ENCODE measurements at places on chromosomes 11 and 22. TPM values are rescaled to one million over a fixed set of nuclear protein-coding genes. Genes with fewer than 3 reads are reported as not detected.

GRCh38 chr11:46380340-46381047, 975 bp upstream of the MDK start:
- peak overlapping the region; percentile 66 for H3K4me3 ChIP-seq
- H3K36me3 ChIP-seq, result peaks cover 10% of the 10 kb centered on the region
- H3K4me1 ChIP-seq, result peaks cover 14% of the 10 kb centered on the region

- H3K27ac ChIP-seq, result no peak overlapping the region
- H3K4me1 ChIP-seq, result peaks cover 28% of the 10 kb centered on the region
- H3K36me3 ChIP-seq, result peaks cover 2% of the 10 kb centered on the region
- no peak overlapping the region for H3K4me3 ChIP-seq
Observed at GRCh38 chr11:68825571-68825970, 16.1 kb downstream of the CPT1A start.

GRCh38 chr11:72951193-72951592, 137.0 kb downstream of the ATG16L2 start:
- H3K27me3 ChIP-seq, result no peaks in the 10 kb centered on the region
- no peak overlapping the region for H3K4me3 ChIP-seq
- DNase-seq, result no peak
- no peak overlapping the region for H3K27ac ChIP-seq
- peaks cover 12% of the 10 kb centered on the region for H3K36me3 ChIP-seq

DNA sequence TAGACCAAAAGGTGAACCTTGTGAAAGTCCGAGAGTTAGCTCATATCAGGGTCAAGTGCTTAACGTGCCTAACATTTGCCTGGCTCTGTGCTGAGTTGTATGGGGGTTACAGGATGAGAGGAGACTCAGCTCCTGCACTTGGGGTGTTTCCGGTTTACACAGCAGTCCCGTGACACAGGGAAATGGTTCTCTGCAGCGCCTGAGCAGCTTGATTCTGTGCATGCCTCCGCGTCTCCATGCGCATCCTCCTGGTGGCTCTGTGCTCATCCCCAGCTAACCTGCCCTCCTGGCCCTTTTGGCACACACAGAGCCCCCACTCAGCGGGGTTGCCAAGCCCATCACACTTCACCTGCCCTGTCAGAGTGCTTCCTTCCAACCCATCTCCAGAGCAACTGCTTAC, 238.3 kb upstream of the TBCEL start:
- no peaks in the 10 kb centered on the region for H3K36me3 ChIP-seq
- peaks cover 12% of the 10 kb centered on the region for H3K27me3 ChIP-seq

- no peak for DNase-seq
- H3K4me3 ChIP-seq, result no peak overlapping the region
- H3K27me3 ChIP-seq, result peaks cover 62% of the 10 kb centered on the region
- no peak overlapping the region for H3K27ac ChIP-seq
- no peaks in the 10 kb centered on the region for H3K36me3 ChIP-seq
- peaks cover 2% of the 10 kb centered on the region for H3K4me1 ChIP-seq
Observed at GRCh38 chr11:9065607-9066432, 25.6 kb downstream of the SCUBE2 start.

DNA sequence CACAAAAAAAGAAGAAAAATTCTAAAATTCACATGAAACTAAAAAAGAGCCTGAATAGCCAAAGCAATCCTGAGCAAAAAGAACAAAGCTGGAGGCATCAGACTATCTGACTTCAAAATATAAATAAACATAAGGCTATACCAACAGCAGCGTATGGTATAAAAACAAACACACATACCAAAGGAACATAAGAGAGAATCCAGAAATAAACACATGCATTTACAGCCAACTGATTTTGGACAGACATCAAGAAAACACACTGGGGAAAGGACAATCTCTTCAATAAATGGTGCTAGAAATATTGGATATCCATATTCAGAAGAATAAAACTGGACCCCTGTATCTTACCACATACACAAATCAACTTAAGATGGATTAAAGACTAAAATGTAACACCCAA, 2.8 kb upstream of the MTMR2 start:
- H3K4me3 ChIP-seq, result no peak overlapping the region
- H3K4me1 ChIP-seq, result peaks cover 27% of the 10 kb centered on the region
- no peak overlapping the region for H3K27ac ChIP-seq
- DNase-seq, result no peak
- peaks cover 18% of the 10 kb centered on the region for H3K36me3 ChIP-seq

GRCh38 chr11:8697054-8697453, 14.5 kb downstream of the RPL27A start:
- H3K27ac ChIP-seq, result no peak overlapping the region
- H3K36me3 ChIP-seq, result peaks cover 10% of the 10 kb centered on the region
- no peaks in the 10 kb centered on the region for H3K27me3 ChIP-seq
- no peak overlapping the region for H3K4me3 ChIP-seq
- no peak for DNase-seq

GRCh38 chr11:64058494-64058893, 22.8 kb downstream of the FLRT1 start:
- H3K27ac ChIP-seq, result no peak overlapping the region
- no peak for DNase-seq
- H3K4me1 ChIP-seq, result peaks cover 6% of the 10 kb centered on the region
- peaks cover 16% of the 10 kb centered on the region for H3K27me3 ChIP-seq
- H3K36me3 ChIP-seq, result no peaks in the 10 kb centered on the region

- peak; percentile 60 for DNase-seq
- H3K4me3 ChIP-seq, result peak overlapping the region; percentile 85
- H3K4me1 ChIP-seq, result peaks cover 34% of the 10 kb centered on the region
- no peaks in the 10 kb centered on the region for H3K27me3 ChIP-seq
- peaks cover 2% of the 10 kb centered on the region for H3K36me3 ChIP-seq
- peak overlapping the region; percentile 83 for H3K27ac ChIP-seq
Observed at GRCh38 chr22:31628969-31629708, 32.9 kb downstream of the PISD start.

GRCh38 chr11:122981388-122982264, at the start of gene BSX:
Gene BSX, minus strand, starts transcription at chr11:122981834. Its CDS starts 163 bp downstream, at chr11:122981671.
- peak; percentile 67 for DNase-seq
- peaks cover 40% of the 10 kb centered on the region for H3K4me1 ChIP-seq
- no peak within 1 kb of the TSS for H3K4me3 ChIP-seq

- H3K27ac ChIP-seq, result no peak overlapping the region
- peaks cover 45% of the 10 kb centered on the region for H3K4me1 ChIP-seq
- H3K36me3 ChIP-seq, result peaks cover 1% of the 10 kb centered on the region
- no peak overlapping the region for H3K4me3 ChIP-seq
Observed at GRCh38 chr11:14364322-14364721, 5.3 kb upstream of the RRAS2 start.

- no peak overlapping the region for H3K4me3 ChIP-seq
- H3K36me3 ChIP-seq, result no peaks in the 10 kb centered on the region
- H3K4me1 ChIP-seq, result no peaks in the 10 kb centered on the region
Observed at GRCh38 chr11:70933981-70934583, 318.3 kb downstream of the SHANK2 start.

GRCh38 chr11:16195651-16196050, 160.7 kb downstream of the SOX6 start:
- no peaks in the 10 kb centered on the region for H3K4me1 ChIP-seq
- H3K36me3 ChIP-seq, result no peaks in the 10 kb centered on the region
- H3K27me3 ChIP-seq, result no peaks in the 10 kb centered on the region
- DNase-seq, result no peak

DNA sequence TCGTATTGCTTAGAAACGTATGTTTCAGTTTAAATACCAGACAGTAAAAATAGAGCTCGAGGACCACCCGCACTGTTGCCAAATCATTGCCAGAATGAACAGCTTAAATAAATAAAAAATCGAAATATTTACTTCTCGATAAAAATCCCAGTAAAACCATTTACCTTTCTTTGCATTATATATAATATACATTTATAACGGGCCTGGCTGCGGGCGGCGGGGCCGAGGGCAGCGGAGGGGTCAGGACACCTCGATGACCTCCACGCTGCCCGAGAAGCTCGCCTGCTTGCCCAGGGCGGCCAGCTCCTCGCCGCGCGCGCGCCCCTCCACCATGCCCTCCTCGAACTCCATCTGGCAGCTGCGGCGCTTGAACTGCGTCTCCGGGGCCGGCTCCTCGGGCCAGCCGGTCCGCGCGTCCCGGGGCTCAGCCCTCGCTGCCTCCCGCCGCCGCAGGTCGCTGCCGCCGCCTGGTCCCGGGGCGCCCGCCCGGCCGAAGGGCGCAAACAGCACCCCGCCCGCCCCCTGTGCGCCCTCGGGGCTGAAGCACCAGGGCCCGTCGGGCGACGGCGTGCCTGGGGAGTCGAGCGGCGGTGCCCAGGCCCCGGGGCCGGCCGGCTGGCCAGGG, 15.7 kb downstream of the DUSP8 start:
- no peaks in the 10 kb centered on the region for H3K36me3 ChIP-seq
- no peak for DNase-seq
- no peaks in the 10 kb centered on the region for H3K4me1 ChIP-seq
- no peak overlapping the region for H3K4me3 ChIP-seq
- H3K27ac ChIP-seq, result no peak overlapping the region

DNA sequence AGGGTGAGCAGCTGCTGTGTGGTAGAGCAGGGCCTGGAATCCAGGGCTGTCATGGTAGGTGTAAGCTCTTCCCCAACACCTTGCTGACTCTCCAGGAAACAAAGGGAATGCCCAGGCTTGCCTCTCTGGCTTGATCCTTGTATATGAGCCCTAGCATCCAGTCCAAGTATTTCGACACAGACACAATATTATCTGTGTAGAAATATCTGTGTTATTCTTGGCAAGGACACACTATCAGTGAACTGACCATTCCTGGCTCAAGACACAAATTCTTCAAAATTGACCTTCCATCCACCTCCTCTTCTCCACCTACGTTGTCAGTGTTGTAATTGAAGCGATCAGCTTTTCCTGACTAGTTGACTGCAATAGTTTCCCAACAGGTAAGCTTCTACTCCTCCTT, 312.0 kb upstream of the NARS2 start:
- H3K27me3 ChIP-seq, result no peaks in the 10 kb centered on the region
- no peaks in the 10 kb centered on the region for H3K36me3 ChIP-seq
- DNase-seq, result no peak

- H3K4me3 ChIP-seq, result peak overlapping the region; percentile 63
- H3K36me3 ChIP-seq, result no peaks in the 10 kb centered on the region
- H3K27ac ChIP-seq, result no peak overlapping the region
- peak; percentile 75 for DNase-seq
- H3K27me3 ChIP-seq, result peaks cover 22% of the 10 kb centered on the region
Observed at GRCh38 chr11:17389211-17389956, 925 bp upstream of the KCNJ11 start.

DNA sequence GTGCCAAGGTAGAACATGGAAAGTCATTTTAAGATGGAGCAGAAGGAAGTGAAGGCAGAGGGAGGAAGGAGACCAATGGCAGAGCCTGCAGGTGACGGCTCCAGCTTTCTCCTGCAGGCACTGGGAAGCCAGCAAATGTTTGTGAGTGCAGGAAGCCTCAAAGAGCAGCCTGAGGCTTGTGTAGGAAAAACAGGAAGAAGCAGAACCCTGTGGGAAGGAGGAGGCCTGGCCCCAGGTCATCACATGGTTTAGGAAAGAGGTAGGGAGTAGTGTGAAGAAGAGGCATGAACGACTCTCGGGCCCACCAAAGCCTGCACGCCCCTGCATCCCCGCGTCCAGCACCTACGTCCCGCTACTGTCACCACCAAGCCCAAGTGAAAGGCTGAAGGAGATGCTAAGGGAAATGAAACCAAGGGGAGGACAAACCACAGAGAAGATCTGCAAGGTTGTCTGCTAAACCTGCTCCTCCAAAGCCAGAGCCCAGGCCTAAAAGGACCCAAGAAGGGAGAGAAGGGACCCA, 151.5 kb downstream of the CHST1 start:
- no peaks in the 10 kb centered on the region for H3K4me1 ChIP-seq
- H3K36me3 ChIP-seq, result no peaks in the 10 kb centered on the region
- H3K4me3 ChIP-seq, result no peak overlapping the region
- DNase-seq, result no peak
- H3K27ac ChIP-seq, result no peak overlapping the region
- H3K27me3 ChIP-seq, result peaks cover 7% of the 10 kb centered on the region

GRCh38 chr11:22787551-22788162, 41.9 kb downstream of the SVIP start:
- no peak overlapping the region for H3K4me3 ChIP-seq
- H3K27ac ChIP-seq, result no peak overlapping the region
- DNase-seq, result peak; percentile 40
- no peaks in the 10 kb centered on the region for H3K27me3 ChIP-seq
- no peaks in the 10 kb centered on the region for H3K4me1 ChIP-seq

- no peak for DNase-seq
- H3K4me1 ChIP-seq, result peaks cover 3% of the 10 kb centered on the region
- no peaks in the 10 kb centered on the region for H3K36me3 ChIP-seq
Observed at GRCh38 chr11:36622431-36623136, 24.5 kb upstream of the RAG2 start.

GRCh38 chr11:124195189-124195734, 12.1 kb downstream of the OR10D3 start:
- no peak overlapping the region for H3K4me3 ChIP-seq
- peak; percentile 56 for DNase-seq
- H3K27me3 ChIP-seq, result peaks cover 22% of the 10 kb centered on the region

DNA sequence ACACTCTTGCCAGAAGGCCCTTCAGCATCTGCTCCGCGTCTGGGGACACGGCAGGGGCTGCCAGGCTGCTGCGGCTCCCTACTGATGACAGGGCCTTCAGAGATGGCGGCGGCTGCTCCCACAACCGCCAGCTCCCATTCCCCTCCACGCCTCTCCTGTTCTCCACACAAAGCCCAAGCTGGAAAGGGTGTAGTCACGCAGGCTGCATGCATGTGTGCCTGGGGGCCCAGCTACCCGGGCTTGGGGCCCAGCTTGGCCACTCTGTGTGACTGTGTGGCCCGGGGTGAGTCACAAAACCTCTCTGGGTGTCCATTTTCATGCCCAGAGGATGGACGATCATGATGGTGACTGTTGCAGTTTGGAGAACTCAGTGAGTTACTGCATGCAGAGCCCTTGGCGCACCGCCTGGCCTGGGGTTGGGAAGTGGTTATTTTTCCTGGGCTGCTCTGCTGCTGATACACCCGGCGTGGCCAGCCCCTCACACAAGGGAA, 31.7 kb upstream of the PARVB start:
- H3K27me3 ChIP-seq, result no peaks in the 10 kb centered on the region
- peaks cover 22% of the 10 kb centered on the region for H3K4me1 ChIP-seq
- no peak overlapping the region for H3K4me3 ChIP-seq
- peaks cover 23% of the 10 kb centered on the region for H3K36me3 ChIP-seq
- no peak for DNase-seq

DNA sequence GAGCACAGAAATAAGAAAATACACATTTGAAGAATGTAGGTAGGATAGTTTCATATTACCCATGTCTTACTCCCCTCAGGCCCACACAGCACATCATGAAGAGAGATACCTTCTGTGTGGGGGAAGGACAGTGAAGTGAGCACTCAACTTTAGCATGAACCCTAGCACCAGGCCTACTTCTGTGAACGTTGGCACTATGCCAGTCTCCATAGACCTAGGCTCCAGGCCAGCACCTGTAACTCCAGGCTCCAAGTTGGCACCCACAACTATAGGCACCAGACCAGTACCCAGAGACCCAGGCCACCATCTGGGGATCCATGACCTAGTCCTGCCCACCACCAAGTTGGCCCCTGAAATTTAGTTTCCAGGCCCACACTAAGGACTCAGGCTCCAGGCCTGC, 410.9 kb downstream of the INSC start:
- no peak overlapping the region for H3K4me3 ChIP-seq
- H3K36me3 ChIP-seq, result no peaks in the 10 kb centered on the region
- no peaks in the 10 kb centered on the region for H3K4me1 ChIP-seq
- DNase-seq, result no peak
- no peak overlapping the region for H3K27ac ChIP-seq
- no peaks in the 10 kb centered on the region for H3K27me3 ChIP-seq

The MMP8 gene
- total RNA-seq, result not detected

The NECTIN1 gene
- total RNA-seq, result 0.98 TPM

The SLN gene
- total RNA-seq, result not detected

The VEGFB gene
- total RNA-seq, result 54.8 TPM
